Activated CD4-positive, alpha-beta T cell treated with anti-CD3 and anti-CD28 coated beads, Interleukin-2, amount 10 ng/mL, durations not matched to agents 24 days and 14 days (primary cell): ENCODE measurements at places on chromosomes 5 and 9. TPM values are rescaled to one million over a fixed set of nuclear protein-coding genes. Genes with fewer than 3 reads are reported as not detected.

PTPDC1 gene
- 5.6 and 6.7 TPM in 2 replicates for total RNA-seq

SH2D3C gene
- 22.2 and 23.3 TPM in 2 replicates for total RNA-seq

NTNG2 gene
- 1.6 and 1.7 TPM in 2 replicates for total RNA-seq

TAF11L13 gene
- total RNA-seq: not detected in 2 replicates

IRX1 gene
- total RNA-seq: not detected in 2 replicates

DEPDC1B gene
- 19.8 and 20.5 TPM in 2 replicates for total RNA-seq

ADRB2 gene
- 0.37 and 0.50 TPM in 2 replicates for total RNA-seq

CDH9 gene
- total RNA-seq: not detected in 2 replicates
